ENCODE measurements at places on chromosomes 12 and 14. TPM values are rescaled to one million over a fixed set of nuclear protein-coding genes. Genes with fewer than 3 reads are reported as not detected.
A peak's percentile ranks its signal among the peaks of the same experiment; 100 is the strongest.

Gene DEGS2
- 2.5 TPM for total RNA-seq

Gene SCAF11
- 62.3 TPM for total RNA-seq

Gene GALNT6
- total RNA-seq: 45.3 TPM

Gene MYO1H
- not detected for total RNA-seq

Gene OTUB2
- 22.2 TPM for total RNA-seq

Gene KRT6C
- not detected for total RNA-seq

Gene FOXN4
- not detected for total RNA-seq

DNA sequence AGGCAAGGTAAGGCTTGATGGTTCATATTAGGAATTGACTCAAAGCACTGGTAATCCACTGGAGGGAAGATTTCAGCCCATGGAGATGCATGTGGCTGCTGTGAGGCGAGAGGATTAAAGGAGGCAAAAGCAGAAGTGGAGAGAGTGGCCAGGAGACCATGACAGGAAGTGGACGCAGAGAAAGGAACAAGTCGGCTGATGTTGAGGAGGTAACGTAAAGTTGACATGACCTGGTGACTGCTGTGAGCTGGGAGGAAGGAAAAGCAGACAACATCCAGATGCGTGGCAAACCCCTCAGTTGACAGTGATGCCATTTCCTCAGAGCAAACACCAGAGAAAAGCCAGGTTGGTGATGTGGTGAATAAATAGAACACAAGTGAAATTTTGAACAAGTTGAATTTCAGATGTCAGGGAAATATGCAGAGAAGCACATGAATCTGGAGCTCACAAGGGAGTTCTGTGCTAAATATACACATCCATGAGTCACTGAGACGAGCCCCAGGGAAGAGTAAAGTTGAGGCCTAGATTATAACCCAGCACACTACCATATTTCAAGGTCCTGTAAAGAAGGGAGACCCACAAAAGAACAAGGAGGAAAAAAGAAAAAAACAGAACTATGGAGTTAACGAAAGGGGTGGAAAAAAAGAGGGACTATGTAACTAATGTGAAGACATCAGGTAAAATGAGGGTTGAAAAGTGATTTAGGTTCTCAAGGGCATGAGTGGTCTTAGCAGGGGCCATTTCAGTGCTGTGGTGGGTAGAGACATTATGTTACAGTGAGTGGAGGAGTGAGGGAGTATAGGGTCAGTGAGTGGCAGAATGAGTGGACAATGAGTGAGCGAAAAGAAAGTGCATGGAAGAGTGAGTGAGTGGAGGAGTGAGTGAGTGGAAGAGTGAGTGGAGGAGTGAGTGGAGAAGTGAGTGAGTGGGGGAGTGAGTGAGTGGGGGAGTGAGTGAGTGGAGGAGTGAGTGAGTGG is 61.6 kb upstream of the GZMB start:
- DNase-seq: no peak

DNA sequence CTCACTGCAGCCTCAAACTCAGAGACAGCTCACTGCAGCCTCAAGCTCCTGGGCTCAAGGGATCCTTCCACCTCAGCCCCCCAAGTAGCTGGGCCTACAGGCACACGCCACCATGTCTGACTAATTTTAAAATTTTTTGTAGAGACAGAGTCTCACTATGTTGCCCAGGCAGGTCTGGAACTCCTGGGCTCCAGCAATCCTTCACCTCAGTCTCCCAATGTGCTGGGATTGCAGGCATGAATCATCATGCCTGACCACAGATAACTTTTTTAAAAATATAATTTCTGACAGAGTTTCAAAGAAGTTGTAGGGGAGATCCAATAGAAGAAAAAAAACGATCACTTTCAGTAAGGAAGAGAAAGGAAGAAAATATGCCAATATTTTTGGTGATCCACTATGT is 189.7 kb upstream of the CDKN3 start:
- DNase-seq: no peak

DNA sequence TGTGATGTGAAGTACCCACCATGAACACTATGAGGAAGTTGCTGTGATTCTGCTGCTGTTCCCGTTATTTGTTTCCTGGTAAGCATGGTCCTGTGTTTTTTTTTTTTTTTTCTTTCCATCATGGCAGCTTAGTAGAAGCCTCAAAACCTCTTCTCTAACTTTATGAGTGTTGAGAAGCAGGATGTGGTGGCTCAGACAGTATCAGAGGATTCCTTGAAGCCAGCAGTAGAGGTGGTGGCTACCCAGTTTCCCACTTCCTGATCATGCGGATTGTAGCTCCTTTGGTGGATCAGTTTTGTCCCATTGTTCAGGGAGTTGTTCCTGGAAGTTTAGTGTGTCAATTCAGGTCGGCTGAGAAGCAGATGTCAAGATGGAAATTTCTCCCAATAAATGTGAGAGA is 175.8 kb downstream of the ATP23 start:
- no peak for DNase-seq

DNA sequence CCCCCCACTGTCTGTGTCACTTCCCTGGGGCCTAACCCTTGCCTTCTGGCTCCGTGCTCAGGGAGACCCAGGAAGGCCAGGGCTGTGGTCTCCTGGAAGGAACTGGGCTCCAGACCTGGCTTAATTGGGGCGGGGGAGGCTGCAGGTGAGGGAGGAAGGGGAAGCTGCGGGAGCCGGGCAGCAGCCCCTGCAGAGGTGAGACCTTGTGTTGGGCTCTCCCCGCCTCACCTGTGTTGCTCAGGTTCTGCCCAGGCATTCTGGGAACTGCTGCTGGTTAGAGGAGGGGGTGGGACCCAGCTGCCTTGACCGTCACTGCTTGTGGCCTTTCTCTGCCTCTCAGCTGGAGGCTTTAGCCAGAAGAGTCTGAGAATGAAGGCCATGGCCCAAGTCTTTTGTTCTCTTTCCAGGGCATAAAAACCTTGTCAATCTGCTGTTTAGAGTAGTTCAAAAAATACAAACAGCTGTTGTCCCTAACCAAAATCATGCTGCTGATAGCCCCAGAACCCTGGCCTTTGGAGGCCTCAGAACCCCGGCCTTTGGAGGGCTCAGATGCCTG is 247.6 kb downstream of the CHST11 start:
- DNase-seq: no peak

GRCh38 chr14:22475381-22475780 is 113.6 kb downstream of the DAD1 start:
- DNase-seq: no peak

DNA sequence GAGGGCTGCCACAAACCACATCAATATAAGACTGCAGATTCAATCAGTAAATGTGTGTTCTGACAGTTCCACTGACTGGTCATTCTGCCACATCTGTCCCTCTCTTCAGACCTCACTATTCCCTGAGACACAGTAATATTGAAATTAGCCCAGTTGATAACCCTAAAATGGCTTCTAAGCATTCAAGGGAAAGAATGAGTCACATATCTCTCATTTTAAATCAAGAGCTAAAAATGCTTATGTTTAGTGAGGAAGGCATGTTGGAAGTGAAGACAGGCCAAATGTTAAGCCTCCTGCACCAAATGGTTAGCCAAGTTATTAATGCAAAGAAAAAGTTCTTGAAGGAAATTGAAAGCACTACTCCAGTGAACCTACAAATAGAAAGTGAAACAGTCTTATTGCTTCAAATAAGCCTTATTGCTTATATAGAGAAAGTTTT is 24.5 kb upstream of the KIF21A start:
- DNase-seq: no peak

DNA sequence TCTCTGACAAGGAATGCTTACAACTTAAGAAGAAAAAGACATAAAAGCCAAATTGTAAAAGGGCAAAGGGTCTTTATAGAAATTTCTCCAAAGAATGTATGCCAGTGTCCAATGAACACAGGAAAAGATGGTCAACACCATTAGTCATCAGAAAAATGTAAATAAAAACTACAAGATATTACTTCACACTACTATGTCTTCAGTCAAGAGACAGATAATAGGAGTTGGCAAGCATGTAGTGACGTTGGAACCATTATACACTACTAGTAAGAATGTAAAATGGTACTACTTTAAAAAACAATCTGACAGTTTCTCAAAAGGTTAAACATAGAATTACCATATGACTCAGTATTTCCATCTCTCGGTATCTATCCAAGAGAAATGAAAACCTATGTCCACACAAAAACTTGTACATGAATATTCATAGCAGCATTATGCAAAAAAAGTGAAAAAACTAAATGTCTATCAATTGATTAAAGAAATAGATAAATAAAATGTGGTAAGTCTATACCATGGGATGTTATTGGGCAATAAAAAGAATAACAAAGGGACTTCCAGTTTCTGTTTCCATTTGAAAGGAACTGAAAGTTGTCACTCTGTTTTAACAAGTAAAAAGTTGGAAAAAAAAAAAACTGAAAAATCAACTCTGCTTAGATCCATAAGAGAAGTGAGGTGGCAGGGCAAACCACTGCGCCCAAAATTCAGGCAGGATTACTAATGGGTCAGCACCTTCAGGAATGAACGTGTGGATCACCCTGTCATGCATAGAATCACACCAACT is 69.8 kb downstream of the ALG10B start:
- no peak for DNase-seq

DNA sequence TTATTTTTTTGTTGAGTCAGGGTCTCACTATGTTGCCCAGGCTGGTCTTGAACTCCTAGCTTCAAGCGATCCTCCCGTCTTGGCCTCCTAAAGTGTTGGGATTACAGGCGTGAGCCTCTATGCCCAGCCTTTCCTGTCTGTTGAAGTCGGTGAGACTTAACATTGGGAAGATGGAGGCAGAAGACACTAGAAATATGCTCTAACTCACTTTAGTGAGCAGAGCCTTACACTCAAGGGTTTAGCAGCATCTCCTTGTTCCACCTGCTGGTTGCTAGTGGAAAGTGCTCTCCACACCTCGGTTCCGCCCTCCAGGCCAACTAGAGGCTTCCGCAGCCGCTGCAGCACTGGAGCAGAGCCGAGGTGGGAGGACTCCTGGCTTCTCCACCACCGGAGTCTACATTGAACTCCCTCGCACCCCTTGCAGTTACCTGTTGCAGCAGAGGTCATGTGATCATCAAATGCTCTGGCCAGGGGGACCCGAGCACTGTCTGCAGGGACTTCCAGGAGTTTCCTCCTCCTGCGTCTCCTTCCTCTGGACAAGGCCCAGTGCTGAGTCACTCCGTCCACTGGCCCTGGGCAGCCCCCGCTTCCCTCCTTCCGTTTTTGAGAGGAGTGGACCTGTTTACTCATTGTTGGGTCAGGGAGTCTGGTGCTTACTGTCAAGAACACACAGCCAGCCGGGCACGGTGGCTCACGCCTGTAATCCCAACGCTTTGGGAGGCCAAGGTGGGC is 9.4 kb upstream of the HVCN1 start:
- peak; percentile 86 for DNase-seq

GRCh38 chr12:32179011-32179395 is 72.4 kb downstream of the BICD1 start:
- DNase-seq: no peak

DNA sequence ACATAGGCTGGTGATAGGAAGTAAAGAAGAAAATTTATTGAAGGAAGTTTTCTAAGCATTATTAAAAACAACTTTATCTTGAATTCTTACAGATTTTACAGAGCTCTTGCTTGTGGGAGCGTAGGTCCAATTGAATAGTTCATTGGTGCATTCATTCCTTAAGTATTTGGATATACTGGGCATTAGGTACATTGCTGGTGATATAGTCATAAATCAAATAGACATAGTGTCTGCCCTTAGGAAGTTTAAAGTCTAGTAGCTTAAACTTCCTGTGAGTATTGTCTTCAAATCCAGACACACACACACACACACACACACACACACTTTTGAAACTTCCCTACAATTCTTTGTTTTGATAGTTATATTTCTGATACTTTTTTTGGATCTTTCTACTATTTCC is 226.7 kb downstream of the FUT8 start:
- DNase-seq: no peak

DNA sequence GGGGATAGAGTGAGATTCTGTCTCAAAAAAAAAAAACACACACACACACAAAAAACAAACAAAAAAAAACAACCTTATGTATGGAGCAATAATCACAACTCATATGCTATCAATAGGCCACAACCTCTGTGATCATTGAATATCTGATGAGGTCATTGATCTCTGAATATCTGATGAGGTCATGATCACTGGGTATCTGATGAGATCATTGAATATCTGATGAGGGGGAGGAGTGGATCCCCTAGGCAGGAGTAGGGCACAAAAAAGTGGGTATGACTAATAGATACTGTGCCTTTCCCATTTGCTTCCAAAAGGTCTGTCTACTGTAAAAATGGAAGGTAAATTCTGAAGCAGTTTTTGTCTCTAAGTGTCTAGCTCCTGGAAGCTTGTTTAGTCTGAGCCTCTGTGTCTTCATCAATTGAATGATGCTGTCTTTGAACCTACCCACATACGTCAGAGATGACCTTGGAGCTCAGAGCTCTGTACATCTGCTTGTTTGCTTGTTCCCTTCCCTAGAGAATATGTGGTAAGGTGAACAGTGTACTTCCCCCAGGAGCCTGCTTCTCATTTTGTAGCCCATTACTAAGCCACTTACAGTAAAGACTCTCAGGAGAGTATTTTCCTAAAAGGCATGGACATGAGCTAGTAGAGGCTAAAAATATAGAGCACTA is 13.6 kb downstream of the PAH start:
- no peak for DNase-seq

- DNase-seq: no peak
Observed at GRCh38 chr14:54890788-54891187, 11.8 kb downstream of the GCH1 start.

DNA sequence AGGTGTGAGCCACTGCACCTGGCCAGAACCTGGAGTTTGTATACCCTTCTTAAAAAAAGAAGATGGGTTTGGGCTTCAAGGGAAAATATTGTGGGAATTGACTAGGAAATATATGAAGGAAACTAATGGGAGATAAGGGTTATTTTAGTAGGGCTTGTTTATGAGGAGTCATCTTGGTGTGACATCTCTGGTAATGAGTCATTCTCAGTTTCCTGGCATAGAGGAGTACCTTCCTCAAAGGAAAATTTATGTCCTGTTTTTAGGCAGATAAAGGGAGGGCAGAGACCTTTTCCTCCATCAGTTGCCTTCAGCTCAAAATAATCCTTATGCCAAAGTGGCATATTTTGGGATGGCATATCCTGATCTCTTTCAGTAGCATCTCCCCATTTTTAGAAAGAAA is 30.6 kb upstream of the NFKBIA start:
- no peak for DNase-seq

DNA sequence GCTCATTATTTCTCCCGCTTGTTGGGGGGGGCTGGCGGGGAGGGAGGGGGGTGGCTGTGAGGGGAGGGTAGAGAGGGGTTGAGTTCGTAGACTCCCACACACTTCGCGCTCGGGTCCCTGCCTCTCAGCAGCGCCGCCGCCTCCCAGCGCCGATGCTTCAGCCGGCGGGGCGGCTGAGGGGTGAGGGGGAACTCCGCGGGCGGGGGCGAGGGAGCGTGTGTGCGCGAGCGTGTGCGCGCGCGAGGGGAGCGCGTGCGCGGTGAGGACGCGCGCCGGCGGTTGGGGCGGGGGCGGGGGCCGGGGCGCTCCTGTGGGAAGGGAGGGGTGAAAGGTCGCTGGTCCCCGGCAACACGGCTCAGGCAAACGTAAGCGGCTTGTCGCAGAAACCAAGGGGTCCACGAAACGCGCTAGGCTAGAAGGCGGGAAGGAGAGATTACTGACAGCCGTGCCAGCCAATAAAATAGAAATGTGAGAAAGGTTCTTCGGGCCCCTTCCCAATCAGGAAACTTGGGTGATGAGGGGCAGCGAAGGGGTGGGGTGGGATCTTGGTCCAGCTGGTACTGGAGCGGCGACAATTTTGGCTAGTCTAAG is 343 bp upstream of the NOVA1 start:
- no peak for DNase-seq
